ENCODE measurements at places on chromosomes 5 and 9.

GRCh38 chr5:35618304-35618636 lies 607 bp downstream of the SPEF2 start:
- DNase-seq, result no peak

DNA sequence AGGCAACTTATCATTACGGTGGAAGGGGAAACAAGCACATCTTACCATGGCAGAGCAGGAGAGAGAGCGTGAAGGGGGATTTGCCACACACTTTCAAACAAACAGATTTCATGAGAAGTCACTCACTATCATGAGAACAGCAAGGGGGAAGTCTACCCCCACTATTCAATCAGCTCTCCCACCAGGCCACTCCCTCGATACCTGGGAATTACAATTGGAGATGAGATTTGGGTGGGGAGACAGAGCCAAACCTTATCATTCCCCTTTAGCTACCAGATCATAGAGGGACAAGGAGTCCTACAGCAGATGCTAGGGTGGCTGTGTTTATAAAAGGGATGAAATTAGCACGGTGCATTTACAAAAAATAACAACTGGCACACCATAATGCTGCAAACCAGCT lies 2149.4 kb upstream of the ACO1 start:
- DNase-seq, result no peak

GRCh38 chr9:91500509-91501014 lies 76.9 kb upstream of the NFIL3 start:
- no peak for DNase-seq

GRCh38 chr9:137478962-137479861 lies 20.1 kb upstream of the NSMF start:
- DNase-seq, result no peak

DNA sequence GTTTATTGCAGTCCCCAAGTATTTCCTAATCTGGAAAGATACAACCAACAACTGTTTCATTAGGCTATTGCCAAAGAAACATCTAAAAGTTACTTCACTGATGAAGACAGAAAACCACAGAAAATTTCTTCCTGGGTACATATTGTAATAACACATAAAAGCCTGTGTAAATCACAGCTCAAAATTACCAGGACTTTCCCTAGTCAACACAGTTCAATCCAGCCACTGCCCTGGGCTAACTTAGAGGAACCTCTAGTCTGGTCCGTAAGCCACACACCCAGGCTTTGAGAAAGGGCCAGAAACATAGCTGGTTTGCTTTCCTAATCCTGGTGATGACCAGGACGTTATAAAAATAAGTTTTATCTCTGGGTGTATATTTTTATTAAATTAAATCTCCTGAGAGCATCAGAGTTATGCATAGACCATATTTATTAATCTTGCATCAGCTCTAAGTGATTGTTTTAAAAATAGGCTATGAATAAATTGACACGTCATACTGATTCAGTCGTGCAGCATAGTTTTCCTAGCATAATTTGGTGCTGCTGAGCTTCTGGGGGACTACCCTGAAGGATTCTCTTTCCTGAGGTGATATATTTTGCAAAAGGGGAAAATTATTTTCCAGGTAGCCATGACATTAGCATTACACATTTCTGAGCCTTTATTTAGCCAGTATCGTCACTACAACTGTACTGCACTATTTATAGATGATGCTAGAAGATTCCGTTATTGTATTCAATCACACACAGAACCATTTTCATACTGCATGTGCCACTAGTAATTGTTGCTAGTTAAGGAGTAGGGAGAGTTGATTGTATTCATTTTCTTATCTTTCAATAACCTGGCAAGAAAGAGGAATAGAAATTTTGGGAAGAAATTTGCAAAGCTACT lies 12.6 kb upstream of the MUSK start:
- DNase-seq, result no peak

DNA sequence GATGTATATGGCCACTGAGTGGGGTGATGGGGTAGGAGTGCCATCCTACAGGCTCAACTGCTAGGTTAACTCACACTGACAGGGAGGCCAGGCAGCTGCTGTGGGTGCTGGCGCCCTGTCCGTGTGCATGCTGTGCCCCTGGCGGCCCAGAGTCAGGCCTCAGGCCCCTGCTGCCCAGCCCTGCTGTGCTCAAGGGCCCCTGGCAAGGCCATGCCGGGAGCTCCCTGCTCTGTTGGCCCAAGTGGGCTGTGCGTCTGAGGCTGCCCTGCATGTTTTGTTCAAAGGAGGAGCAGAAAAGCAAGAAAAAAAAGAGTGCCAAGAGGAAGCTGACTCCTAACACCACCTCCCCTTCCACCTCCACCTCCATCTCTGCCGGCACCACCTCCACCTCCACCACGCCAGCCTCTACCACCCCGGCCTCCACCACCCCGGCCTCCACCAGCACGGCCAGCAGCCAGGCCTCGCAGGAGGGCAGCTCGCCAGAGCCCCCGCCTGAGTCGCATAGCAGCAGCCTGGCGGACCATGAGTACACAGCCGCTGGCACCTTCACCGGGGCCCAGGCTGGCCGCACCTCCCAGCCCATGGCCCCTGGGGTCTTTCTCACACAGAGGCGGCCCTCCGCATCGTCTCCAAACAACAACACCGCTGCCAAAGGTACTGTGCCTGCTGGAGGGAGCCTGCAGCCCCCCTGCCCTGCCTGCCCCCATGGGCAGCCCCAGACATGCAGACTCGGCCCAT lies 100.1 kb downstream of the PHF2 start:
- no peak for DNase-seq

- peak; percentile 59 for DNase-seq
Measured at GRCh38 chr5:108260117-108260857, 121.6 kb downstream of the FBXL17 start.

DNA sequence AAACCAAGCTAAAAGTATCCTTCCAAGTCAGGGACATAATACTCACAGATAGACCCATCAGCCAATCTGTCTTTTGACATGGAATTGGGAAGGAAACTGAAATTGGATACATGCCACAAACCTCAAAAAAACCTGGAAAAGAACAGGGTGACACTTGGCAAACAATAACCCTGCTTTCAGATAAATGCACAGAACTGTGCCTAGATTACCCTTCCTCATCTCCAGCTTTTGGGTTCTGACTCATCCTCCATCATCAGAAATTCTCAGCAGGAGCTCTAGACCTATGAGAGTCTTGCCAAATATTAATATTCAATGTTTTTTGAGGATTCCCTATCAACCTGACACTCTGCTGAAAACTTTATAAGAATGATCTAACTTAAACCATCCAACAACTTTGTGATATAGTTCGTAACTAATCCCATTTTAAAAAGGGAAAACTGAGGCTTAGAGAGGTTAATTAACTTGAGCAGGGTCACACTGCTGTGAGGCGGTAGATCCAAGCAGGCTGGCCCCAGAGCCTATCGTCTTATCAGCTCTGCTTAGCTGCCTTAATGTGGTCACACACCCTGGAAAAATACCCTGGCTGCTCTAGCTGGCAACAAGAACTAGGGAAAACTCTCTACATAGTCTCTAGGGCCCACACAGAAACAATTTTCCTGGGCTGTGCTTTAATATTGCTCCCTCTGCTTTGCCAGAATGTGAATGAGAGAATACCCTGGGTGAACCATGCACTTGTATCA lies 157.0 kb upstream of the TRPC7 start:
- DNase-seq, result no peak

DNA sequence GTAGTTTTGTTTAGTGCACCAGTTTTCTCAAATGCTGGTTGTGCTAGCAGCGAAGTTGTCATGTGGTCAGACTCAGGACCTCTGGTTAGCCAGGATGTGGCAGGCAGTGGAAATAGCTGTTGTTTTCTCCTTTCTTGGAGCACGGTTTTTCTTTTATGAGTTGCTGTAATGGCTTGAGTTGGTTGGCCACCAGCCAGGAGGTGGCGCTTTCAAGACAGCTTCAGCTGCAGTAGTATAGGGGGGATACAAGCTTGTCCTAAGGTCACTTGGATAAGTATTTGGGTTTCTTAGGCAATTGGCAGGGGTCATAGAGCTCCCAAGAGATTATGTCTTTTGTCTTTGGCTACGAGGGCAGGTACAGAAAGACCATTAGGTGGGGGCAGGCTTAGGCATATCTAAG lies 274.2 kb upstream of the TARS1 start:
- no peak for DNase-seq

DNA sequence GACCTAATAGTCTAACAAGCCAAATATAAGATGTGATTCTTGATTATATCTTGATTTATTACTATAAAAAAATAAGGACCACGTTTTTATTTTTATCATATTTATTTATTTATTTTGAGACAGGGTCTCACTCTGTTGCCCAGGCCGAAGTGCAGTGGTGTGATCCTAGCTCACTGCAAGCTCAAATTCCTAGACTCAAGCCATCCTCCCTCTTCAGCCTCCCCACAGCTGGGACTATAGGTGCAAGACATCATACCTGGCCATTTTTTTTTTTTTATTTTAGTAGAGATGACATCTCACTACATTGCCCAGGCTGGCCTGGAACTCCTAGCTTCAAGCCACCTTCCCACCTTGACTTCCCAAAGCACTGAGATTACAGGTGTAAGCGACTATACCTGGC lies 61.0 kb upstream of the LARP1 start:
- DNase-seq, result no peak

GRCh38 chr5:169993485-169993790 lies 13.1 kb upstream of the INSYN2B start:
- no peak for DNase-seq

DNA sequence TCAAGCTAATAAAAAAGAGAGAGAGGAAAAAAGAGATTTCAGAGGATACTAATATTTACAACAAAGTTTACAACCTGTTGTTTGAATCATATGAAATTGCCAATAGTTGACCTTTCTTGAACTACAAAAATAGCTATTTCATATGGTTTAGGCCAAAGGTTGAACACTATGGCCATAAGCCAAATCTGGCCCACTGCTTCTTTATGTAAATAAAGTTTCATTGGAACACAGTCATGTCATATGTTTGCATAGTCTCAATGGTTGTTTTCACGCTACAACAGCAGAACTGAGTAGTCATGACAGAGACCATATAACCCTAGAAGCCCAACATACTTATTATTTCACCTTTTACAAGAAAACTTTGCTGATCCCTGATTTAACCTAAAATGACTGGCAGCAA lies 20.9 kb downstream of the SEMA5A start:
- DNase-seq, result no peak

DNA sequence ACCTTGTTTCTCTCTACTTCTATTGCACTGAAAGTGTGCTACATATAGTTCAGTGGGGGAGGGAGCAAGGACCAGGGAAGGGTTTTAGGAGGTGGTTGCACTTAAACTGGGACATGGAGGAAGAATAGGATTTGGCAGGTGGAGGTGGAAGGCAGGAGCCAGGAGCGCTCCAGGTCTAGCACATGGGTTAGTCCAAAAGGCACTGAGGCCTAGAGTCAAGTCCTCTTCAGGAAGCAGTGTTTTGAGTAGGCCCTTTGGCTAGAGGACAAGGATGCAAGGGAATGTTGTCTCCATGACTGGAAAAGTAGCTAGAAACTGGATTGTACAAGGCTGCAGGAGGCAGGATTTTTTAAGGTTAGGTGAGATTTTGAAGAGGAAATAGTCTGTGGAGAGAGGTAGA lies 31.5 kb downstream of the AOPEP start:
- no peak for DNase-seq

DNA sequence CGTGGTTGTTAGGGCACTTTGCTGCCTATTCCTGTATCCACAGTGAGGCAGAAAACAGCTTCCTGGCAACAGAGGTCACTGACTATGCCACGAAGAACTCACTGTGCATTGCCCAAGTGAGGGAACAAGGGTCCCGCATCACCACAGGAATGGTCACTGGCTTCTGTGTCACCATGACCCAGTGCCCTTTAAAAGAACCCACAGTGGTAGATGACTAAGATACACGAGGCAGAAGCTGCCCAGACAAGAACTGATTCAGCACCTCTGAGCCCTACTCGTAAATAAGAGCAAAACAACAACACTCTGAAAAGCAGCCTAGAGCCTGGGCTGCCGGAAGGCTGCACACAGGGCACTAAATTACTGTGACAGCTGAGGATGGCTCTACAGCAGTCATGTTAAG lies 236.6 kb upstream of the RASEF start:
- DNase-seq, result no peak

- no peak for DNase-seq
Measured at GRCh38 chr5:10604975-10605374, 41.1 kb downstream of the ANKRD33B start.

DNA sequence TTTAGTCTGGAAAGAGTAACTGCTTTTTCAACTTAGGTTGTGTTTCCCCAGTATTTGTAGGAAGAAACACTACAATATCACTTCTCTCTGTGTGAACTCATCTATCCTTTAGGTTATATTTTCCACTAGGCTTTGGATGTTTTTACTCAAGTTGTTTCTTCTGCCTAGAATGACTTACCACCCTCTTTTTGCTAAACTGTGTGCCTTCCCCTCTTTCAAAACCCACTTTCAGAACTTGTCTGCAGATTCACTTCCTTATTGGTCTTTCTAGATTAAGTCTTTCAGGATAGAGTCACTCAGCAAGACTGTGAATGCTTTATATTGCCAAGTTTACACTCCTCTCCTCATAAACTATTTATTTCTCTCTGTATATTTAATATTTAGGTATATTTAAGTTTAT lies 14.2 kb upstream of the CAST start:
- DNase-seq, result no peak

GRCh38 chr5:68216245-68217046 lies 890 bp downstream of the PIK3R1 start:
- DNase-seq, result peak; percentile 53

GRCh38 chr5:59380350-59380951 lies 513.1 kb downstream of the PDE4D start:
- DNase-seq, result no peak

DNA sequence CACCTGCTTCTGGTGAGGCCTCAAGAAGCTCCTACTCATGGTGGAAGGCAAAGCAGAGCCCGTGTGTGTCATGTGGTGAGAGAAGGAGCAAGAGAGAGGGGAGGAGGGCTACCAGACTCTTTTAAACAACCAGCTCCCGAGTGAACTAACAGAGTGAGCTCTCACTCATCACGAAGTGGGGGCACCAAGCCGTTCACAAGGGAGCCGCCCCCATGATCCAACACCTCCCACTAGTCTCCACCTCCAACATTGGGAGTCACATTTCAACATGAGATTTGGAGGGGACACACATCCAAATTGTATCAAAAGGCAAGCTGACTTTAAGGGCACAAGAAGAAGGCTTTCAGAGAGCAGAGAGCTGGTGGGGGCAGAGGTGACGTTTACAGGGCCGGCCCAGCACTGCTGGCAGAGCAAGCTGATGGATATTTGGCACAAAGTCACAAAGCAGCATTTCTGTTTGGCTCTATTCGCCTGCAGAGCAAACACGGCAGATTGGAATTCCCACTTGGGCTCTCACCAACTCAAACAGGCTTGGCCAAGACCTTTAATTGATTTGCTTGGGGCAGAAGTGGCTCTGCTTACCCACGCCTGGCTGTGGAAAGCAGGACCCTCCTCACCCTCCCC lies 20.0 kb downstream of the PITX1 start:
- DNase-seq, result no peak

GRCh38 chr5:103477678-103478077 lies 84.9 kb downstream of the NUDT12 start:
- no peak for DNase-seq

- DNase-seq, result peak; percentile 35
Measured at GRCh38 chr5:177553671-177554429, 513 bp downstream of the FAM193B start.

DNA sequence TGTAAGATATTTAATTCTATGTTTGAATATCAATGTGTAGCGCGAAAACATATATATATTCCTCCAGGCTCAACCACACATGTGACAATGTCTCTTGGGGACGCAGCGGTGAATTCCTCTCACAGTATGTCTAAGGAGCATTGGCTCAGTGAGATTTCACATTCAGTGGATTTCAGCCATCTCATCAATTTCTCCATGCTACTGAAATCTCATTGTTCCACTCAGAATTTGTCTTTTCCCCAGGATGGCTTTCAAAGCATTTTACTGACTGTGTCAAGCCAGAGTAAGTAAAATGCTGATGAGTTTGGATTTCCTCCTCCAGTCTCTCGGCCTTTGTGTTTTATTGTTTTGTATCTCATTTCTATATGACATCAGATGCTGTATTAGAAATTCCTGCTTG lies 1.3 kb upstream of the OR1J1 start:
- no peak for DNase-seq

Measured in activated CD4-positive, alpha-beta T cell treated with anti-CD3 and anti-CD28 coated beads, Interleukin-2, amount 50 U/mL, for 1 hour (primary cell).